ENCODE measurements at places on chromosomes 4 and X. TPM values are rescaled to one million over a fixed set of nuclear protein-coding genes. Genes with fewer than 3 reads are reported as not detected.

The NELFA gene
- 40.7 TPM for total RNA-seq

The NEUROG2 gene
- total RNA-seq, result not detected

The GLA gene
- 36.0 TPM for total RNA-seq

The LRRC66 gene
- total RNA-seq, result 0.60 TPM

The CFAP47 gene
- not detected for total RNA-seq

The SSX2 gene
- total RNA-seq, result not detected

The POLN gene
- total RNA-seq, result 2.8 TPM

The TIGD4 gene
- 0.13 TPM for total RNA-seq

The RHOH gene
- total RNA-seq, result 439 TPM

The CT83 gene
- not detected for total RNA-seq

The HOPX gene
- 17.6 TPM for total RNA-seq

The EMCN gene
- total RNA-seq, result not detected

The TLR3 gene
- total RNA-seq, result 0.55 TPM

The C4orf36 gene
- not detected for total RNA-seq

The SPANXA1 gene
- total RNA-seq, result not detected

The LDB2 gene
- not detected for total RNA-seq

The CSN1S1 gene
- not detected for total RNA-seq

The CCKAR gene
- not detected for total RNA-seq

The ABLIM2 gene
- total RNA-seq, result 4.1 TPM
